CD8-positive, alpha-beta memory T cell (primary cell): ENCODE measurements at places on chromosomes 2 and 18. TPM values are rescaled to one million over a fixed set of nuclear protein-coding genes. Genes with fewer than 3 reads are reported as not detected.

Gene GPR35
- total RNA-seq: 9.0 TPM

Gene TUBB8B
- total RNA-seq: not detected

Gene DHRS9
- 0.37 TPM for total RNA-seq

Gene MYO5B
- total RNA-seq: 0.07 TPM

Gene SMYD1
- not detected for total RNA-seq

Gene CRYGD
- total RNA-seq: not detected

Gene MAL
- total RNA-seq: 27.3 TPM

Gene HOXD3
- total RNA-seq: not detected

Gene LRRC30
- total RNA-seq: not detected

Gene ALK
- not detected for total RNA-seq

Gene APCDD1
- total RNA-seq: not detected

Gene HOXD9
- total RNA-seq: not detected

Gene REG3A
- total RNA-seq: not detected

Gene ZNF142
- total RNA-seq: 60.4 TPM

Gene FHOD3
- total RNA-seq: not detected

Gene ERICH2
- not detected for total RNA-seq

Gene DAW1
- not detected for total RNA-seq

Gene IL1RL1
- 0.22 TPM for total RNA-seq

Gene PPM1G
- total RNA-seq: 189 TPM

Gene SATB2
- 0.09 TPM for total RNA-seq

Gene EVA1A
- not detected for total RNA-seq

Gene RND3
- not detected for total RNA-seq

Gene IMMT
- total RNA-seq: 149 TPM

Gene IL36B
- not detected for total RNA-seq

Gene RIT2
- total RNA-seq: not detected

Gene CAPN14
- total RNA-seq: 0.31 TPM

Gene LMAN1
- 99.3 TPM for total RNA-seq

Gene IMP4
- total RNA-seq: 227 TPM

Gene NEMP2
- total RNA-seq: 16.9 TPM

Gene LOXHD1
- total RNA-seq: not detected

Gene CFC1
- not detected for total RNA-seq

Gene CFAP210
- not detected for total RNA-seq

Gene DPY30
- 78.2 TPM for total RNA-seq

Gene TXNL1
- total RNA-seq: 86.8 TPM

Gene ANKRD53
- 0.35 TPM for total RNA-seq

Gene ANKRD62
- not detected for total RNA-seq

Gene NXPH2
- total RNA-seq: not detected

Gene CEP192
- 21.9 TPM for total RNA-seq

Gene CENPA
- 21.6 TPM for total RNA-seq

Gene EMILIN1
- total RNA-seq: 0.89 TPM

Gene ADRA2B
- 0.24 TPM for total RNA-seq
